ENCODE measurements at places on chromosomes 7 and 10.

- no peak for DNase-seq
Observed at GRCh38 chr10:121710207-121710606, 112.0 kb upstream of the FGFR2 start.

DNA sequence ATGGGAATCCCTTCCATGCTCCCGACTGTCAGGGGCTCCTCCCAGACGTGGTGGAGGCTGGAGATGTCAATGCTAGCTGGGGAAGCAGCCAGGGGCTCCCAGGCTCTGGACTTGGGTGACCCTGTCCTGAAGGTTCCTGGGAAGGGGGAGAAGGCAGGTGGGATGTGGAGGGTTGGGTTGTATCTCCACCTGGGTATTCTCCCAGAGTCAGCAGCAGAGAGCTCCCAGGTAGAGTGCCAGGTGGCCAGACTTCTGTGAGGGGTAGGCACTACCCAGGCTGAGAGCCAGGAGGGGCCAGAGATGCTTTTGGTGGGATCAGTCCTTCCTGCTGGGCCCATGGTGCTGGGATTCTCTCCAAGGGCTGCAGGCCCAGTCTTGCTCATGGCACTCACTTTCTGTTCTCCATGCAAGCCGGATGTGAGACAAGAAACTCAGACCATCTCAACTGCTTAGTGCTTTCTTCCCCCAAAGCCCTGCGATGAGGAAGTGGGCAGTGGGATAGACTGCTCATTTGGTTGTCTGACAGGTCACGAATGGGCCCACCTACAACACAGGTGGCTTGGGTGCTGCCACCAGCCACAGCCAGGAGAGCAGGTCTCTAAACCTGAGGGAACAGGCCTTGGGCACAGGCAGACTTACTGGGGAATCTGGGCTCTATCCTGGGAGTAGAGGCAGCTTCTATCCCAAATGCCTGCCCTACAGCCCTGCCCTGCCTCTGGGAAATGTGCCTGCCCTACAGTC, 52.5 kb upstream of the CAMK2B start:
- no peak for DNase-seq

- DNase-seq = no peak
Observed at GRCh38 chr7:155846156-155846555, 33.9 kb upstream of the SHH start.

GRCh38 chr10:131175891-131176290, 135.6 kb downstream of the TCERG1L start:
- no peak for DNase-seq
